ENCODE measurements at places on chromosomes 2 and 18.

DNA sequence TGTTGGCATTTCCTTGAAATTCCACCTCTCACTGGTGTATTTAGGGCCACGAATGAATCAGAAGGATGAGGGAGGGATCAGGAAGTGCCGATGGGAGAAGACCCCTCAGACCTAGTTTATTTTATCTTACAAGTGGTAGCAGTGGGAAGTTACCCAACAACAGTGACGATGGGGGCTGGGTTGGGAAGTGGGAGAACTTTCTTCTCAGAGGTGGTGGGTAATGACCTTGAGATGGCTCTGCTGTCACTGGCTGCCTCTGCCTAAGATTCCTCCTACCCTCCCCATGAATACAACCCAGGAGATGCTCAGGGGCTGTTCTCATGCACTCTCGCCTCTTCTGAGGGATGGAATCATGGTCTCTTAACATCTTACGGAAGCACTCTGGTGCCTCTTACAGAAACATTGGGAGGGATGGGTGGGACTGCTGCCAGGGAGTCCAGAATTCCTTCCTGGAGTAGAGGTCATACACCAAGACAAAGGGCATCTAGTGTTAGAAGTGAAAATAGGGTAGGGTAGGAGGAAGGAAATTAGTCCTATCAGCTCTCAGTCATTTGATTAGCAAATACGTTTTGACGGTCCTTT is 58.5 kb upstream of the TXNDC2 start:
- DNase-seq, result no peak

DNA sequence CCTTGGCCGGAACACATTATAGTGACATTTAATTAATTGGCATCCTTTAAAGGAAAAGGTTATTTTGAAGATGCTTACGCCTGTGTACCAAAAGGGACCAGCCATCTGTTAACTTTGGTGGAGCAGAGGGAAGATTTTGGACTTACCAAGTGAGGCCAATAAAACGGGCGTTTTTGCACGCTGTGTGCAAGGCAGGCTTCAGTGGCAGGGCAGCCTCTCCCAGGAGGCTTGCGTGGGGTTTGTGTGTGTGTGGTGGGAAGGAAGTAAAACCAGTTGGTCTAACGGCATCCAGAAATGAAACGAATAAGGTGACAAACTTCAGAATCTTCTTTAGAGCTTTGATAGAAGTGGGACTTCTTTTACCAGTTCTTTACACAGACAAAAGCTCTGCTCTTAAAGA is 191.7 kb downstream of the PRKCE start:
- DNase-seq, result no peak

- no peak for DNase-seq
These were observed 35.4 kb downstream of the INPP4A start for GRCh38 chr2:98479959-98480524.

DNA sequence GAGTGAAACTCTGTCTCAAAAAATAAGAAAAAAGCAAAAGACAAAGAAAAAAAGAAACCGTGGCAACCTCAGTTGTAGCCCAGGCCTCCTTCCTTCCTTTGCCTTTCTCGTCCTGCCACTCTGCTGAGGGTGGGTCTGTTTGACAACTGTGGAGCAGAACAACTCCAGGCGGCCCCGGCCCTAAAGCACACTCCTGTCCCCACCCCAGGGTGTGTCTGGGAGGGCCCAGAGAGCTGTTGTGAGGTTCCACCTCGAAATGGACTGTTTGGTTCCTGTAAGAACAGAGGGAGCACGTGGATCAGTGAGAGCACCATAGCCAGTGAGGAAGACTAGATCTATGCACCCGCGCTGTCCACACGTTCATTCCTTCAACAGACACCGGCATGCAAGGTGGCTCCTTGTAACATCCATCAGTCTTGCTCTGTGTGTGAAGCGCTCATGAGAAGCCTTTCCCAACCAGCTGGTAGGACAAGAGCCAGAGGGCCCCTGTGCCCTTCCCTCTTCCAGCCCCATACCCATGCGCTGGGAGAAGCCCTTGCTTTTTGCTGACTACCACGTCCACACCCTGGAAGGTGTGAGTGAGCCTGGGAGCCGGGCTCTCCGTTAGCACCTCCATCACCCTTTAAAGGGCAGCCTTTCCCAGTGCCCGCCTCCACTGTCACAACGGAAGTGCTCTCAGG is 61.6 kb downstream of the SOWAHC start:
- DNase-seq, result no peak

DNA sequence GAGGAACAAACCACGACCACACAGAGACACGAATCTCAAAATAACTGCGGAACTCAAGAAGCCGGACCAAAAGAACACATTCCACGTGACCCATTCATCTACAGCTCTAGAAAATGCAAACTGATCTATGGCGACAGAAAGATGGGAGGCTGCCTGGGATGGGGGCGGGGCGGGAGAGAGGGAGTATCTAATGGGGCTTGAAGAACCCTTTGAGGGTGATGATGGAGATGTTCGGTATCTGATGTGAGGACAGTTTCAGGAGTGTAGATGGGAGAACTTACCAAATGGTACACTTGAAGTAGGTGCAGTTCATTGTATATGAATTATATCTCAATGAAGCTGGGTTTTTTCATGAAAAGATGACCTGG is 34.6 kb upstream of the KLF11 start:
- no peak for DNase-seq

DNA sequence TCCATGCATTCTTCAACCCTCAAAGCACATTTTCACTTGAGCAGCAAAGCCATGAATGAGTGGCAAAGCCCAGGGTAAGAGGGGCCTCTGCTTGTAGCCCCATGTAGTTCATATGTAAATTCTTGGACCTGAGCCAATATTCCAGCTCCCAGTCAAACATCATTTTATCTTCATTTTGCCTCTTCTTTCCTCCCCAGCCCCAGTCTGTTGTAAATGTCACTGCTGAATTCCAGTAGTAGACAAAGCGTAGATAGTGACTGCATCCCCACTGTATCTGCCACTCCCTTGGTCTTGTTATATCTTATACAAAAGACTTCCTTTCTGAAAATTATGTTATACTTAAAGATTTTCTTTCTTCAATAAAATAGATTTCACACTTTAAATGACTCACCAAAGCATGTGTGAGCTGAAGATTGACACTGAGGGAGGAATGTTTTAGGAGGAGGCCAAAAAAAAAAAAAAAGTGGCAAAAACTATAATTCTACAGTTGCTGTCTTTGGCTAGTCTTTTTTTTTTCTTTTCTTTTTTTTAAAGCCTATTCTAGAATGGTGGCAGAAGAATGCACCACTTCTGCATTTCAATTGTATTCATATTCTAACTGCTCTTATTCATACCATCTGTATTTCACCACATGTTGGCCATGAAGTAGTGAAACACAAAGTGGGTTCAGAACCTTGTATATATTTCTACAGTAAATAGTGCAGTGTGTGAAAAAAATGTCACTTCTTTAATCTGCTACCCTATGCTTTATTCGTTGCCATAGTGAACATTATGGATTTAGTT is 306.1 kb downstream of the CPS1 start:
- DNase-seq, result no peak

GRCh38 chr18:58128381-58129374 is 84.7 kb downstream of the NEDD4L start:
- no peak for DNase-seq

- no peak for DNase-seq
These were observed 5.6 kb downstream of the FBXO36 start for GRCh38 chr2:229927817-229928321.

DNA sequence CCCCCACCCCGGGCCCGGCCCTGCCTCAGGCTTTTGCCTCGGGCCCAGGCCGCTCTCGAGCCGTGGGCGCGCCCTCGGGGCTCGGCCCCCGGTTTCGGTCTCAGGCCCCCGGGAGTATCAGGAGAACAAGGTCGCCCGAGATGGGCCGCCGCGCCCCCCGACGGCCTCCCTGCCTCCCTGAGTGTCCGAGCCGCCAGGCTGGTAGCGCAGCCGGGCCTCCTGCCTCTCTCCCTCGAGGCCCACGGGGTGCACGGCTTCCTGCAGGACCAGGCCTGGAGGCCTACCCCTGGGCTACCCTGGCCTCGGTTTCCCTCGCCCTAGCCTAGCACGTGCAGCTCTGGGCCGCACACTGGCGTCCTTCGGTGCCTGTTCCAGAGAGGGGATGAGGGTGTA is 8.4 kb downstream of the GBX2 start:
- DNase-seq, result no peak

GRCh38 chr2:45612285-45612684 is 1.2 kb upstream of the SRBD1 start:
- no peak for DNase-seq

DNA sequence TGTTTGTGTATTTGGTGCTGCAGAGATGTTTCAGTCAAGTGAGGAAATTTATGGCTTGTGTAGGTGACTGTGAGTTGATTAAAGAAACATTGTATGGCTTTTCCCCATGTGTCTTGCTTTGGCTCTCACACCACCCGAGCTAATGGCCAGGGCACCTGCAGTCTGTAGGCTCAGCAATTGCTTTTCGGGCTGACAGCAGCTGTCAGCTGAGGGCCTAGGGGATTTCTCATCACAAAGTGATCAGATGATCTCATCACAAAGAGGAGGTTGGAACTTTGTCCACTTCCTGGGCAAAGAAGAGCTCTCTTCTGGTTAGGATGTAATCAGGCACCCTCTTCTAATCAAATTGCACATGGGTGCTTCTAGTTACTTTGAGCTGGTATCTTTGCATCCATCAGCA is 632.2 kb downstream of the SLC4A3 start:
- no peak for DNase-seq

GRCh38 chr18:56481751-56482150 is 156.6 kb downstream of the TXNL1 start:
- no peak for DNase-seq

GRCh38 chr18:13308369-13308768 is 89.8 kb downstream of the LDLRAD4 start:
- peak; percentile 23 for DNase-seq

DNA sequence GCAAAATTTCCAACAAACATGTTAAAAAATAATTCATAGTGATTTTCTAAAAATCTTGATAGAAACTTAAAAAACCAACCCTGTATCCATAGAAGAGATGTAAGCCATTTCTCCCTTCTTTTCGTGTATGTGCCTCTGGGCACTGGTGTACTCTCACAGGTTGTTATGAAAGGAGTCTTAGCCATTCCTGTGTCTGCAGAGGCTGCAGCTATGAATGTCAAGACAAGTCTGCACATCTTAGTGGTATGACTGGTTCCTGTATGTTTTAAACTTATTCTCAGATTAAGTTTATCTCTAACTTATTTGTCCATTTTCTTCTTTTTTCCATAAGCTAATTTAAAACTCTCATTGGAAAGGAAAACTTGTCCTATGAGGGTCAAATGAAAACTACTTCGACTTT is 84.0 kb downstream of the DPP4 start:
- DNase-seq, result no peak

DNA sequence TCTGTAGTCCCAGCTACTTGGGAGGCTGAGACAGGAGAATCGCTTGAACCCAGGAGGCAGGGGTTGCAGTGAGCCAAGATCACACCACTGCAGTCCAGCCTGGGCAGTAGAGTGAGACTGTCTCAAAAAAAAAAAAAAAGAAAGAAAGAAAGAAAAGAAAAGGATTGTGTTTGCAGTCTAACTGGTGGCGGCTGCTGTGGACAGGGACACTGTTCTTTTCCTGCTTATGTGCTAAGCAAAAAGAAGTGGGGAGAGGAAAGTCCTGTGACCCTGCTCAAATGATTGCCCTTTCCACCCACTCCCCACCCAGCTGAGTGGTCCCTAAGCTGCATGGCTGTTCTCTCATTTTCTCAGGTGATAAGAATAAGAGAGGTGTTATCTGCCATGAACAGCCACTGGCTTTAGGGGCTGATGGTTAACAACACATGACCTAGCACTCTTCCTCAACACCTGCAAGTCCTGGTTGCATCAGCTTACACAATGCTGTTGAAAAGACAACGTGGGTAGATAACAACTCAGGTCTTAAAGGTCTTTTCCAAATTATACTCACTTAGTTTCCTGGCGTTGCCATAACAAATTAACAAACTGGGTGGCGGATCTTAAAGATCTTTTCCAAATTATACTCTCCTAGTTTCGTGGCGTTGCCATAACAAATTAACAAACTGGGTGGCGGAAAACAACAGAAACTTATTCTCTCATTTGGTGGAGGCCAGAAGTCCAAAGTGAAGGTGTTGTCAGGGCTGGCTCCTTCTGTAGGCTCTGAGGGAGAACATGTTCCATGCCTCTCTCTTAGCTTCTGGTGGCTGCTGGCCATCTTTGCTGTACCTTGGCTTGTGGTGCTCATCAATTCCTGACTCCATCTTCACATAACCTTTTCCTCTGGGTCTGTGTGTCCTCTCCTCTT is 90.3 kb upstream of the RTN4 start:
- no peak for DNase-seq

- no peak for DNase-seq
These were observed 69.8 kb upstream of the WIPF1 start for GRCh38 chr2:174667250-174667860.

- DNase-seq, result no peak
These were observed 351.8 kb upstream of the TMEFF2 start for GRCh38 chr2:192546565-192546964.

DNA sequence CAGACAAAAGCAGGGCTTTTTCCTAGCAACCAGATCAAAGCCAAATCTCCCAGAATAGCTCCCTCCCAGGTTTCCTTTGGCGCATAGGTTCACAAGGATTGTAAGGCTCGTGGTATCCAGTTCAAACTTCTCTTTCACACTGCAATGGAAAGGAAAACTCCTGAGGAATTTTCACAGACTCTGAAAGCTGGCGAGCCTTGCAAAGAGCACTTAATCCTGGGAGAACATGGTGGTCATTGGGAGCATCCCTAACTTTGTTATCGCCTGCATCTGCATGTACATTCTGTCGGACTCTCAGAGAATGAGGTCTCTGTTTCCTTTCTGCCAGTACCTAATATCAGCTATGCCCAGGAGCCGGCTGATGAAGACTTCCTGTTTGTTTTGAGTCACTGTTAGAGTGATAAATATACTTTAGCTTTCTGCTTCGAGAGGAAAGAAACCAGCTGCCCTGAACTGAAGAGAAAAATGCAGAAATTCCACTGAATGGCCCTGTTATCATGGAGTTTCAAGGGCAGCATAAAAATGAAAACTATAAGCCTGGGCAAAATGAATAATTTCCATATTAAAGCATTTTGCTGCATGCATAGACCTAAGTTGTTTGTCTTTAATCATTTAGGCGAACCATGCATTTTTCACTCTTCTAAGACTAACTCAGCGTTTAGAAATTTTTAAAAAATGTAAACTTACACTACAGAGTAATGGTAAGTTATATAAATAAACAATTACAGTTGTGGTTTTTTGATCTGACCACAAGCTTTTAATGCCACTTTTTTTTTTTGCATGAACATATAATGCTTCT is 76.4 kb upstream of the ZEB2 start:
- no peak for DNase-seq

DNA sequence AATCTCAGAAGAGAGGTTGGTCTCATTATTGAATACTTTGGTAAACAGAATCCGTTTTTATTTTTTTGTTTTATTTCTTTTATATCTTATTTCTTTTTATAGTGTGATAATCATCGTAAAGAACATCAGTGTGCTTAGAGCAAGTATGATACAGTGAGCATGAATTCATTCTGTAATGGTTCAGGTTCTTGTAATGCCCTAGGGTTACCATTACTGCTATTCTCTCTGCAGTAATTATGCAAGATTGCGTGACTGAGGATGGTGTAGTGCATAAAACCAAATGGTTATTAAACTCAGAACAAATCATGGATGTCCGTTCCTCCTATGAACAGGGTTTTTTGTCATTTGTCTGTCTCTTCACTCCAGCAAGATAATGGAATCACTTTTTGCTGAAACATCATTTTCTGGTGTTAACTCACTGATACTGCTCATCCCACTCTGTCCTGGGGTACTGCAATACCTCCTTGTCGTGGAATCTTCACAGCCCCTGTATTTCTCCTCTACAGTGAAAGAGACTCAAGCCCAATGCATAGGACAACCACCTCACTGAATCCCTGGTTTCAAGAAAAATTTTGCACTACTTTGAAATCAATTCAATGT is 274.8 kb upstream of the ST6GAL2 start:
- DNase-seq, result no peak

GRCh38 chr2:98219152-98219551 is 127.1 kb upstream of the CNGA3 start:
- no peak for DNase-seq
